ENCODE measurements at places on chromosomes 16 and 17. TPM values are rescaled to one million over a fixed set of nuclear protein-coding genes. Genes with fewer than 3 reads are reported as not detected.

DNA sequence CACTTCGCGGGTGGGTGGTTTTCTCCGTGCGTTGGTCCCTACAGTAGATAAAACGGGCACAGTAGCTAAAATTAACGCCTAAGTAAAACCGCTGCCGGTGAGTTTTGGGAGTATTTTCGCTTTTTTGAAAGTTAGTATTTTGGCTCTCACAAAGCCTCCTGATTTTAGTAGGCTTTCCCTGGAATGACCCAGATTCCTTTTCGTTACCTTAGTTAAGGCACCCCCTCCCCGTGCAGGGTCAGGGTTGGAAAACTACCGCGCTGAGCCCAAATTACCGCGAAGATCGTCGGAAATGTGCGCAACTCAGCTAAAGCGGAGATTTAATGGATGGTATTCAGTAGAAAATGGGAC is 28.3 kb upstream of the ST6GALNAC1 start:
- no peak for DNase-seq

DNA sequence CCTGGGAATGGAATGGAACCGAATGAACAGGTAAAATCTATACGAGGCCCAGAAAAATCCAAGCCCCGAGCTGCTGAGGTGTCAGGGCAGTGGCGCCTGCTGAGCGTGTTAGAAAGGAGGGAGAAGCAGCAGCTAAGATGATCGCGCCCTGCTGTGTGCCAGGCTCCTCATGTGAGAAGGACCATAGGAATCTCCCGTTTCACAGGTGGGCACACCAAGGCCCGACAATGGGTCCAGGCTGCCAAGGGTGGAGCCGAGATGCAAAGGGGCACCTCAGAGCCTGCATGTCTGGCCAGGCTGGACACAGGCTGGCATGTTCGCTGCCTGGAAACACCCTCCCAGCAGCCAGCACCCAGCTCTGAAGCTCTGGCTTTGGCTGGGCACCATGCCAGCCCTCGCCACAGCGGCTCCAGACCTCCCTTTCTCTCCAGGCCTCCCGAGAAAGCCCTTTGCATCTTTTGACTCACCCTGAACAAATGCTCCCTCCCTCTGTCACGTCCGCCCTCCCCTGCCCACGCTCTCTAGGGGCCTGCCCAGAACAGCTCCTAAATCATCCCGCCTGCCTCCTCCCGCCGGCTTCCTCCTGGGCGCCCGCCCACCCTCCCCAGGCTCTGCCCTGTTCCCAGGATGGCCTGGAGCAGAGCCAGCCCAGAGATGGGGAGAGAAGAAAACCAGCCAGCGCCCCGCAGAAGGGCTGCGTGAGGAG is 217.8 kb upstream of the GSE1 start:
- DNase-seq = peak; percentile 28

DNA sequence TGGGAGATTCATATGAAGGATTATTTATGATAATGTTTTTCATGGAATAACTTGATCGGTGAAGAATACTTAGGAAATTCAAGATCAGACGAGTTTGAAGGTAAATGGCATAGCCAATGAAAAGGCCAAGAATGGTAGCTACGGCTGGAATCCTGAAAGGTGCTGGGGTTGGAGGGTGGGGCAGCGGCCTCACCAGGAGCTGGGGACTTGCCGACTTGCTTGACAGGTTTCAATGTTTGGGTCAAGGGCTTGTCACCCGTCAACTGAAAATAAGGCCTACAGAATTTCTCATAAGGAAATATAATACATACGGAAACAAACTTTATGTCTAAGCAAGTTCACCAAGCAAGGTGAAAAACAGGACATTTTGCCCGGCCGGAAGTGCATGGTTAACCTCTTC is 9.9 kb downstream of the CRYM start:
- DNase-seq = no peak

The FBXW10 gene
- 0.11 TPM for total RNA-seq

The SCNN1B gene
- total RNA-seq = not detected

The C16orf96 gene
- total RNA-seq = 0.09 TPM

Measured in activated CD4-positive, alpha-beta T cell treated with anti-CD3 and anti-CD28 coated beads for 36 hours (primary cell).